GM12878 (cell line): ENCODE measurements at places on chromosomes 3 and 15. TPM values are rescaled to one million over a fixed set of nuclear protein-coding genes. Genes with fewer than 3 reads are reported as not detected.

CORO2B gene
- total RNA-seq = 0.05 and 0.27 TPM in 2 replicates

P2RY1 gene
- 3.1 and 3.3 TPM in 2 replicates for total RNA-seq

KBTBD13 gene
- total RNA-seq = not detected in 2 replicates

GP9 gene
- total RNA-seq = not detected in 2 replicates

SKOR1 gene
- total RNA-seq = 0.35 and 0.36 TPM in 2 replicates

CP gene
- 0.51 and 1.2 TPM in 2 replicates for total RNA-seq

PLA1A gene
- total RNA-seq = 3.8 and 4.4 TPM in 2 replicates

CYP19A1 gene
- total RNA-seq = 1.2 and 1.4 TPM in 2 replicates

MEF2A gene
- total RNA-seq = 41.0 and 46.7 TPM in 2 replicates

SMAD6 gene
- 0.10 and 0.16 TPM in 2 replicates for total RNA-seq

ARL6 gene
- total RNA-seq = 3.0 and 4.3 TPM in 2 replicates

ACAN gene
- total RNA-seq = not detected in 2 replicates

ADCY5 gene
- not detected in 2 replicates for total RNA-seq

PCLAF gene
- total RNA-seq = 88.6 and 90.6 TPM in 2 replicates

REC114 gene
- not detected in 2 replicates for total RNA-seq

SETD2 gene
- 36.3 and 39.3 TPM in 2 replicates for total RNA-seq

RTP3 gene
- total RNA-seq = not detected in 2 replicates

GRAMD2A gene
- total RNA-seq = not detected in 2 replicates
